ENCODE measurements at places on chromosomes 2 and 18. TPM values are rescaled to one million over a fixed set of nuclear protein-coding genes. Genes with fewer than 3 reads are reported as not detected.

DNA sequence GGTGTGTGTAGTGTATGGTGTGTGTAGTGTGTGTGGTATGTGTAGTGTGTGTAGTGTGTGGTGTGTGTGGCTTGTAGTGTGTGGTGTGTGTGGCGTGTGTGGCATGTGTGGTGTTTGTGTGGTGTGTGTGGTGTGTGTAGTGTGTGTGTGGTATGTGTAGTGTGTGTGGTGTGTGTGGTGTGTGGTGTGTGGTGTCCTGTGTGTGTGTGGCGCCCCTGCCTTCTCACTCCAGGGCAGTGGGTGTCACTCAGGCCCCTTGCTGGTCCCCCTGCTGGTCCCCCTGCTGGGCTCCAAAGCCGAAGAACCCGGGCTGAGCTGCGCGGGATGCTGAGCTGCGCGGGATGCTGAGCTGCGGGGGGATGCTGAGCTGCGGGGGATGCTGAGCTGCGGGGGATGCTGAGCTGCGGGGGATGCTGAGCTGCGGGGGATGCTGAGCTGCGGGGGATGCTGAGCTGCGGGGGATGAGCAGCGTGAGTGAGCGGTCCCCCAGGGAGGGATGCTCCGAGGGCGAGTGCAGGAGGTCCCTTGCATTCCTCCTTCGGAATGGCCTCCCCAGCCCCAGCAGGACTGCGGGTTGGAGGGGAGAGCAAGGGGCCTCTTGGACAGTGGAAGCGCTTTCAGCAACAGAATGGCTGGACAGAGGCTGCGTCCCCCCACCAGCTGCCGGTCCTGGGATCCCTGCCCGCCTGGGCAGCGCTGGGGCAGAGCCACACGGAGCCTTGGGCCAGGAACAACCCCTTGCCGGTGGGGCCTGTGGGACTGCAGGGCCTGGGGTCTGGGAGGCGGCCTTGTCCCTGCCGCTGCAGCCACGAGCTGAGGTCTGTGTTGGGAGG is 3.4 kb upstream of the RTP5 start:
- DNase-seq = no peak

Gene CD8B2
- total RNA-seq = not detected

Gene HTR2B
- 0.75 TPM for total RNA-seq

Gene TLX2
- not detected for total RNA-seq

DNA sequence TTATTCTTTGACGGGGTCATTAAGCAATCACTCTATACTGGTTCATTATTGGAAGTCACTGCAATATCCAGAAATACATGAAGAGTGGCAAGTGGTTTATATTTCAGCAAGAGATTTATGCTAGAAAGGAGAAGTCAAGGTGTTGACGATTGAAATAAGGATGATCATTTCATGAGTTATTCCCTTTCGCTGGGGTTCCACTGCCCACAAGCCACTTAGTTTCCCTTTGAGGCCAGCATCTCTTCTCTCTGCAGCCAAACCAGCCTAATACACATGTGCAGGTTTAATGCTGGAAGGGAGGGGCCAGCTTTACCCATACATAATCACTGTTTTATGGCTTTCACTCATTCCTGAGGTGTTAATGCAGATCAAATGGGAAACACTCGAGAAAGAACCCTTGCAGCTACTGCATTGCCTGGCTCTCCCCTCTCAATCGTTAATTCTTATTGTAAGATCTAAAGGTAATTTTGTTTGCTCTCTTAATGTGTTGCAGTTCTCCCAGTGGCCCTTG is 108.4 kb downstream of the MEIS1 start:
- DNase-seq = no peak

Data from ascending aorta (tissue), 2 donors.